ENCODE measurements at places on chromosomes 6 and 20.
A peak's percentile ranks its signal among the peaks of the same experiment; 100 is the strongest.

DNA sequence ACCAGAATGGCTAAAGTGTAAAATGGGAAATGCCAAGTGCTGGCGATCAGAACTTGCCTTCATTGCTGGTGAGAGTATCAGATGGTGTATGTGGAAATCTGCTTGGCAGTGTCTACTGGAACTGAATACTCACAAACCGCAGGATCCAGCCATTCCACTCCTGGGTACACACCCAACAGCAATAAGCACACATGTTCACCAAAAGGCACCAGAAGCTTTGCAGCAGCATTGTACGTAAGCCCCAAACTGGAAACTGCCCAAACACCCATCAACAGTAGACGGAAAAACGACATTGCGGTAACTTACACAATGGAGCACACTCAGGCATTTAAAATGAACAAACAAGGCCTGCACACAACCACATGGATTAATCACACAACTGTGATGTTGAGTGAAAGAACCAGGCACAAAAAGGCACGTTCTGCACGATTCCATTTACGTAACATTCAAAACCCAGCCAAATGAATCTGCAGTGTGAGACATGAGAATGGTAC is 37.3 kb upstream of the BPIFA2 start:
- no peak for DNase-seq

GRCh38 chr6:39341937-39342336 is 19.4 kb upstream of the KCNK16 start:
- DNase-seq = no peak

- no peak for DNase-seq
Measured at GRCh38 chr20:23654717-23655116, 17.0 kb upstream of the CST3 start.

- DNase-seq = no peak
Measured at GRCh38 chr20:59787538-59787890, 145.9 kb downstream of the SYCP2 start.

GRCh38 chr6:137016356-137016755 is 28.4 kb downstream of the IL20RA start:
- no peak for DNase-seq

GRCh38 chr6:128736780-128737179 is 146.2 kb upstream of the LAMA2 start:
- no peak for DNase-seq

GRCh38 chr20:47330071-47330470 is 26.4 kb downstream of the ZMYND8 start:
- DNase-seq = no peak

DNA sequence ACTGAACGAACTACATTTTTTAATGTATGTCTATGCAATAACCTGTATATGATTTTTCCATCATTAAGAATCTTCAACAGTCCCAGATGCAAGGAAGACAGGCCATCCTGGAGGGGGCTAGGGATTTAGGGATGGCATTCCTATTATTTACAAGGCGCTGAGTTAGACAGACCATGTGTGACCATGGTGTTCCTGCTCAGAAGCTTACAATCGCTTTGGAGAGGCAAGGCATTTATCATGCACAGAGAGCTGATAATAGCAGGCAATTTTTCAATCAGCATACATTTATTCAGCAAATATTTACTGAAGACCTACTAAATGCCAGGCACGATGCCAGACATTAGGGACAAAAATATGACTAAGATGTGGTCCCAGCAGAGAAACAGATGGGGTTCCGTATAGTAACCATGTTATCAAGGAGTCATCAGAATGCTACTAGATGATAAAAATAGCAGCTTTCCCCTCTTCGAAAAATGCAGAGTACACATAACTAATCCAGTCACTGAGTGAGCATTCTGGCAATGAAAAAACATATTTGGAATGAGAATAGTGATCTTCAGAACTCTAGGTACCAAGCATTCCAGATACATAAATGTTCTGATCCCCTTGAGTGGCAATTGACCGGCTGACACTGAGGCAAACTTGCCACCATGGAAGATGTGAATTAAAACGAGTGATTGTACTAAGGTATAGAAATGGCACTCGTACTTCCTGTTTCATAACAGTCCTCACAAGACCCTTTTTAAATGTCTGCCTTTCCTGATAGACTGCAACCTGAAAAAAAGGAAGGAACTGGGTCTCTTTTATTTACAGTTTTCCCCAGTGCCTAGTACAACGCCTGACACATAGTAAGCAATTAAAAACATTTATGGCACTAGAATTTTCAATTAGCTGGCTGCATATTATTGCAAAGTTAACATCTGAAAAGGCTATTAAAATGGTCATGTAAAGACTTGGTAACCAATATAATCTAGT is 135.7 kb downstream of the ATXN1 start:
- no peak for DNase-seq

- DNase-seq = no peak
Measured at GRCh38 chr6:32764048-32764447, 716 bp upstream of the HLA-DQB2 start.

DNA sequence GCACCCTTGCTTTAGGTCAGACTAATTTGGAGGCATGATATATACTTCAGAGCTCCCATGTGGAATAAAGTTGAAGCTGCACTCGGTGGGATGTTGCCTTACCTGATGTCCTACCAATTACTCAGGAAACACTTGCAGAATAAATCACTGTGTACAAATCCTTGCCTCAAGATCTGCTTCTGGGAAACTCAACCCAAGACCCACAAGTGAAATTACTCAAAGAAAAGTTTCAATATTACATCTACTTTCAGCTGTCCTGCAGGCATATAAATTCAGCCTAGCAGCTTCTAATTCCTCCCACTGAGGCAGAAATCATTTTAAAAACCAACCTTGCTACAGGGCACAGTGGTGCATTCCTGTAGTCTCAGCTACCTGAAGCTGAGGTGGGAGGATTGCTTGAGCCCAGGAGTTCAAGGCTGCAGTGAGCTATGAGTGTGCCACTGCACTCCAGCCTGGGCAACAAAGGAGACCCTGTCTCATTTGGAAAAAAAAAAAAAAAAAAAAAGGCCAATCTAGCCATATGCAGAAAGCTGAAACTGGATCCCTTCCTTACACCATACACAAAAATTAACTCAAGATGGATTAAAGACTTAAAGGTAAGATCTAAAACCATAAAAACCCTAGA is 20.7 kb upstream of the DCDC2 start:
- DNase-seq = no peak

- DNase-seq = no peak
Measured at GRCh38 chr6:14288910-14289309, 171.3 kb downstream of the CD83 start.

GRCh38 chr20:57020364-57020763 is 246.1 kb downstream of the BMP7 start:
- no peak for DNase-seq

- DNase-seq = no peak
Measured at GRCh38 chr6:75752365-75752764, 3.3 kb downstream of the MYO6 start.

DNA sequence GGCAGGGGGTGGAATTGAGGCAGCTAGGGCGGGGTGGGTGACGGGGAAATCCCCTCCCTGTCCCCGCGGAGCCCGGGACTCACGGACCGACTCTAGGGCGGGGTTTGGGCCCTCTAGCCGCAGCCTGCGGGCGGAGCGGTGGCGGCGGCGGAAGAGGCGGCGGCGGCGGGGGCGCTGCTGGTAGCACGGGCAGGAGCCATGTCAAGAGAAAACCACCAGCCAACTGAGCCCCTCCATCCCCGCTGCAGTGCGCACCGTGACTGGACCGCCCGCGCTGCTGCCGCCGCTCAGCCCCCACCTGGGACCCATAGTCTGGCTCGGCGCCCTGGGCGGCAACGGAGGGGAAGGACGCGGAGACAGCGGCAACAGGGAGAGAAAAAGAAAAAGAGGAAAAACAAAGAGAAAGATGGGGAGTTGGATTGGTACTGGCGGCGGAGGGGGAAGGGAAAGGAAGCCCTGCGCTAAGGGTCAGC is 1.2 kb upstream of the C6orf62 start:
- no peak for DNase-seq

DNA sequence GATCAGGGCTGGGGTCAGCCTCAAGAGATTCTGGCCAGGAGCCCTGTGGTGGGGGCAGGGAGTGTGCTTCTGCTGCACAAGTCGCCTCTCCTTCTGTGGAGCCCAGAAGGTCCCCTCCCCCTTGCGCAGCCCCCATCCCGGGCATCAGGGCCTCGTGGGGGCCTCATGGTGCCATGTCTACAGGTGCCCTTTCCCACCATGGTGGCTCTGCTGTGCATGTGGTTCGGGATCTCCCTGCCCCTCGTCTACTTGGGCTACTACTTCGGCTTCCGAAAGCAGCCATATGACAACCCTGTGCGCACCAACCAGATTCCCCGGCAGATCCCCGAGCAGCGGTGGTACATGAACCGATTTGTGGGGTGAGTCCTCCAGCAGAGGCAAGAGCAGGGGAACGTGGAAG is 48.1 kb downstream of the TM9SF4 start:
- no peak for DNase-seq

- DNase-seq = no peak
Measured at GRCh38 chr20:2816583-2817340, 598 bp downstream of the TMEM239 start.

DNA sequence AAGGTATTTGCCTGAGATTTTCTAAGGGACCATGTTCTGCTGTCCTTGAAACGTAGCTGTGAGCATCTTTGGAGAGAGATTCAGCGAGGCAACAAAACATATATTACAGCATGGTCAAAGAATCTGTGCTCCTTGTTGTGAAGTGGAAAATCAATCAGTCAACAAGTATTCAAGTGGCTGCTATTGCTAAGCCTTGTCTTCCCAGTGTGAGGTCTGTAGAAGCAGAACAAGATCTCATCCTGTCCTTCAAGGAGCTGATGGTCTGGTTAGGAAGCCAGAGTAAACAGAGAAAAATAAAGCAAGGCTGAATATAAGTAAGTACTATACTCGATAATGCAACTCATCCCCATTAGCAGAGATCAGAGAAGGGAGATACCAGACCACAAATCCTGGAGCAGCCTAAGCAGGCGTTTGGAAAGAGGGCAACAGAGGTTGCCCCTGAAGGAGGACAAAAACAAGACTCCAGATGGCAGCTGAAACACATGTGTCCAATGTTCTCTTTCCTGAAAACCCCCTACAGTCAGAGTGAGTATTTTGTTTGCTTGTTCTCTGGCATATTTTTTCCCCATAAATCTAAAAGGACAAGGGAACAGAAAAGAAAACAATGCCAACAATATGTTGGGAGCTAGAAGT is 392.0 kb downstream of the SYNE1 start:
- no peak for DNase-seq

GRCh38 chr20:24737212-24737850 is 211.7 kb upstream of the CST7 start:
- no peak for DNase-seq

DNA sequence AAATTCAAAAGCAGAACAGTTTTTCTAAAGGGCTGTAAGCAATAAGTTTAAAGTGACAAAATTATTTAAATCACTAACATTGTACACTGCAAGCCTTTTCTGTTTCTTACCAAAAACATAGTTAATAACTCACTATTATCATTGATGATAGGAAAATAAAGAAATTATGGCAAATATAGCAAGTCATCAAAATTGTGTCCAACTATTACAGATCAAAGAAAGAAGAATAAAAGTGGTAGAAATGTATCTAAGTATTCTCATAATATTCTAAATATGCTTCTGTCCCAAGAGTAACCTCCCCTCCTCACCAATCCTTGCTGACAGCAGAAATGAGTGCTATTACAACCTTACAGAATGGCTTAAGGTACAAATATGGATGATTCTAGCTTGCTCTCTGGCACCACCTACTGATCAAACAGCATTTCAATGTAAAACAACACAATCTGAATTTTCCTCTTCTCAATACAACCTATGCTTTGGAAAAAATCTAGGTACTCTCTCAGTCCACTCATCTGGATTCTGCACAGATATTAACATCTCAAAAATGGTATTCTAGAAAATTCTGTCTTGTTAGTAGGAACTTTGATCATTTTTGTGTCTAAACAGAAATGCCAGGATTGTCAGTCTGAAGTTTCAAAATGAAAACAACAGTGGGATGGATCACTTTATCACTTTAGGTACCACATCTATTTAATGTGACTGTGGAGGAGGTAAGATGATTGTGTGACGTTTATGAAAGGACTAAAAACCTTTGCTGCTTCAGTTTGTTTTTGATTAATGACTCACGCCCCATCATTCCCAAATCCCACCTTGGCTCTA is 40.9 kb downstream of the ZFP64 start:
- DNase-seq = peak; percentile 23

Measured in smooth muscle cell of the brain vasculature (primary cell).